ENCODE measurements at places on chromosomes 6 and 20.

GRCh38 chr6:106003268-106003987 is 82.7 kb upstream of the PRDM1 start:
- DNase-seq: no peak

- DNase-seq: no peak
These were observed 213.9 kb upstream of the PRDM1 start for GRCh38 chr6:105872249-105872648.

DNA sequence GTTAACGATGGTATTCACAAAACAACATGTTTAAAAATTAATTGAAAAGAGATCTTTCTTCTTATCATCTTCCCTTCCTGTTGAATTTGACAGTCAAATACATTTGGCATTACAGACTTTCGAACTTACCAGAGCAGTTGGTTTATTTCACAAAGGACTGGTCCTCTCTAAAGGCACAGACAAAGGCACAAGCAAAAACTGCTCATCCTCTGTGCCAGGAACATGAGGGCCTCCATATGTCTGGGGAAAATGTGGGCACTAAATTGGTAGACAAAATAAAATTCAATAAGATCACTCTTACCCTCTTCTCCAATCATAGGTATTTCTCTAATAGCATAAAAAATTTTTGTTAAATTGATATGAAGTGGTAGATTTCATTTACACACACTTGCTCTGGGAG is 40.4 kb downstream of the SYNE1 start:
- DNase-seq: no peak

GRCh38 chr20:59412181-59412580 is 111.8 kb downstream of the EDN3 start:
- no peak for DNase-seq

GRCh38 chr6:131321589-131321988 is 186.3 kb downstream of the AKAP7 start:
- DNase-seq: no peak

DNA sequence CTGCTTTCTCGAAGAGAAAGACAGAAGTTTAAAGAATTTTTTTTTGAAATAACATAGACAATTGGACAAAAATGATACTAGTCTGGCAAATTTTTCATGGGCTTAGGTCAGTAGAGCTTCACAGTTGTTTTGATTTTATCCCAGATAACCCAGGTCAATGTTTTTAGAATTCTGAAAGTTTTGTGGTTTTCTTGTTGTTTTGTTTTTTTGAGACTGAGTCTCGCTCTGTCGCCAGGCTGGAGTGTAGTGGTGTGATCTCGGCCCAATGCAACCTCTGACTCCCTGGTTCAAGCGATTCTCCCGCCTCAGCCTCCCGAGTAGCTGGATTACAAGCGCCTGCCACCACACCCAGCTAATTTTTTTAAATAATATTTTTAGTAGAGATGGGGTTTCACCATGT is 22.8 kb downstream of the KIF13A start:
- DNase-seq: no peak

DNA sequence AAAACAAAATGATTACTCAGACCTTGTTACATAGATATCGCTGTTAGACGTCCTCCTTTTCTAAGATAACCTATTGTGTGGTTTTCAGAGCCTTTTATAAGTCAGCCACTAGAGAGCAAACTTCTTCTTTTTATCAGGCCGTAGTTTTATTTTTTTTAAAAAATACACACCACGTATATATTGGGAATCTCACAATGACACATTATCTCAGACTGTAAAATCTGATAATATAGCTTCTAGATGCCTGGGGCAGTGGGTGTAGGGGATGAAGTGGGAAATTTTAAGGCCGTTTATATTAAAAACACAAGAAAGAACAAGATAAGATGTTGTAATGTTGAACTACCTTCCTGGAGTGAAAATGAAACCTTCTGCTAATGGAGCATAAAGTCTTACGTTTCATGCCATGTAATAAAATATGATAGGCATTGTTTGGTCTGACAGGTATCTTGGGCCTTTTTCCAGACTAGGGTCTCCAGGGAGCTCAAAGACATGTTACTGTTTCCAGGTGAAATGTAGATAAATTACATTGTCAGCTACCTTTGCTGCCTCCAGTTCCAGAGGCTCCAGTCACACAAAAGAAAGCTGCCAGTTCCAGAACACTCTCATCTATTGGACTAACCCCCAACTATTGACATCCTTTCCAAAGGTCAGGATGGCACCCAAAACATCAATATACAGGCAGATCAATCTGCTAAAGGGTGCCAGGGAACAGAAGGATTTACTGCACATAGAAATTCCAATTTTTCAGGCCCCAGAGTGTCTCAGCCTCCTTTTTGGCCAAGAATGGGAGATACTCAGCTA is 130.2 kb upstream of the AKIRIN2 start:
- peak; percentile 82 for DNase-seq

DNA sequence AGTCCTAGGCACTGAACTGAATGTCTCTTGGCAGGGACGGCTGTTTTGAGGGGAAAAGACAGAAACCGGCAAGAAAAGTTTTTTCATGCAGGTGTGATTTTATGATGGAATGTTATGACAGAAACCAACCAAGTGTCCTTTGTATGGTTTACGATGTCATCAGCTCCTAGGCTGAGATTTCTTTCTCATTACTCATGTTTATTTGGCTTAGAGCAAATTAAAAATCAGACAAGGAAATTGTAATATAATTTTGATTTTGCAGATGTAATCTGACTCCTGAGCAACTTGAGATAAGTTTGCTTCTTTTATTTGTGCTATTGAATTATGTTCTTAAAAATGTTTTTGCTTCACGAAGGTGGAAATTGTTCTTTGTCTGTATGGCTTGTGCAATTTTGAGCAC is 58.8 kb upstream of the MAP3K7 start:
- no peak for DNase-seq

GRCh38 chr6:16929809-16930208 is 168.5 kb upstream of the ATXN1 start:
- no peak for DNase-seq

DNA sequence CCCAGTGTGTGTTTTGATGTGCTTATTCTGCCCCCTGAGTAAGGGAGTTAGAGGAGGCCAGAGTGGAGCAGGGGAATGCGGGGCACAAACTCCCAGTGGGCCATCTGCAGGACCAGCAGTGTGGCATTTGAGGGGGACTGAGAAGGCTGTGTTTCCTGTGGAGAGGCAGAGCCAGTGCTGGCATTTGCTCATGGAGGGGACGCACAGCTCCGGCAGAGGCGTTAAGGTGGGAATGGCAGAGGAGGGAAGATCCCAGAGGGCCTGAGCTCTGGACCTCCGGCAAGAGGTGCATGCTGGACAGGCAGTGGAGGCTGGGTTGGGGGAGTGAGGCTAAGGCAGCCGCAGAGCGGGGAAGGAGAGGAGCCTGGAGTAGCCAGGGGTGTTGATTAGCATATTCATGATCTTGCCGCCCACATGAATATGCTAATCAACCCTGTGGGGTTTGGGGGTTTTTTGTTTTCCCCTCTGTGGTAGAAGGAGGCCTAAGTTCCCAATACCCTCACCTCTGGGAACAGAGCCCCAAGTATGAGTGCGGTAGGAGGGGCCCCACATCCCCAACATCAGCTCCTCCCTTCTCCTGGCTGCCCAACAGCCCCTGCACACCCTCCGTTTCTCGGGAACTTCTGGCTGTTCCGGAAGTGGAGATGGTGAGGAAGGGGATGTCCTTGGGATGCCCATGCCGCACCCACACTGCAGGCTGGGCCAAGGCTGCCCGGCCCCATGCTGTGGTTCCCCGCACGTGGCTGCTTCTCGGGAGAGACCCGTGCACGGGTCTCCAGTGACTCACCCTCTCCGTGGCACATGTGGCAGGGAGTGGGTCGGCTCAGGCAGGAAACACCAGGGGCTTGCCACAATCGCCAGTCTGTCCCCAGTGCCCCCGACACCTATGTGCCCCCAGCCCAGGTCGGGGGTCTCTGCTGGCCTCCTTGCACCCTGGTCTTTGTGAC is 33.8 kb downstream of the DLGAP4 start:
- DNase-seq: no peak

DNA sequence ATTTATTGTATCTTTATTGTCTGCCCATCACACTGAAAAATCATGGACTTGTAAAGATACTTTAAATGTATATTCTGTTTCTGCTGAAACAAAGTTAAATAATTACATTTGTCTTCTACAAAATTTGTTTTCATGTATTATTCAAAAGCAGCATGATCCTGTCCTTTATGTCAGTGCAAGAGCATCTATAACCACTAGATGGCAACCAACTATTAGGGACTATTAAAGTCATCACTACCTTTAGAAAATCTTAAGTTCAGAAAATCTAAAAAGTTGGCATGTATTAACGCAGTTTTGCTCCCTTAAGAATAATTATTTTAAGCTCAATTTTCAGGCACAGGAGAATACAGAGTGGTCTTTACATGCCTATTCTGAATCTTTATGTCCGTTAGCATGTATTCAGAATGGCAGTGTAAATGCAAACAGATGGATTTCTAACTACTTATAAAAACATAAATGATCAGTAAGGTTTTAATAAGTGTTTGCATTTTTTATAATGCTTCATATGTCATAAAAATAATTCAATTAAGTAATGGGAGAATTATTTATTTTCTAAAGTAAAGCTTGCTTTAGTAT is 17.8 kb downstream of the TMEM30A start:
- DNase-seq: peak; percentile 59

- DNase-seq: no peak
These were observed at the start of gene NFYA for GRCh38 chr6:41072836-41073202. NFYA (plus strand) TSS chr6:41072974; CDS start chr6:41079090, 6,116 bp downstream.

DNA sequence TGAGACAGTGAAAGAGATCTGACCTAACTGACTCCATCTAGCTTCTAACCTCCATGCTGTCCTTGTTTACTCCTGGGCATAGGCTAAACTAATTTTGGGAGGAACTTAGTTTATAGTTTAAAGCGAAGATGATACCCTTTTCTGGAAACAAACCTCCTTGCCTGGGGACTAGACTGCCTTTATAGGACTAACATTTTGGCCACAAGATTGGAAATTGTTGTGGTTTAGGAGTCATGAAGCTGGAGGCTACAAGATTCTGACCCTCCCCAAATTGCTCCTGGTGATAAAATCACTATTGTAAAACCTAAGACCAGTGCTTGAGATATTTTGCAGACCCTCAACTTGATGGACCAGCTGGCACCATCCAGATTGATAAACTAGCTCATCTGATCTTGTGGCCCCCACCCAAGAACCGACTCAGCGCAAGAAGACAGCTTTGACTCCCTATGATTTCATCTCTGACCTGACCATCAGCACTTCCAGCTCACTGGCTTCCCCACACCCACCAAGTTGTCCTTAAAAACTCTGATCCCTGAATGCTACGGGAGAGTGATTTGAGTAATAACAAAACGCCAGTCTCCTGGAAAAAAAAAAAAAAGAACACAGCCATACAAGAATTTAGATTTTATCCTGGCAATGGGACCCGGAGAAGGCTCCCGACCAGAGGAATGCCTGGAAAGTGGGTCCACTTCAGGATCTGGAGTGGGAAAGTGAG is 63.0 kb downstream of the ABHD12 start:
- no peak for DNase-seq

DNA sequence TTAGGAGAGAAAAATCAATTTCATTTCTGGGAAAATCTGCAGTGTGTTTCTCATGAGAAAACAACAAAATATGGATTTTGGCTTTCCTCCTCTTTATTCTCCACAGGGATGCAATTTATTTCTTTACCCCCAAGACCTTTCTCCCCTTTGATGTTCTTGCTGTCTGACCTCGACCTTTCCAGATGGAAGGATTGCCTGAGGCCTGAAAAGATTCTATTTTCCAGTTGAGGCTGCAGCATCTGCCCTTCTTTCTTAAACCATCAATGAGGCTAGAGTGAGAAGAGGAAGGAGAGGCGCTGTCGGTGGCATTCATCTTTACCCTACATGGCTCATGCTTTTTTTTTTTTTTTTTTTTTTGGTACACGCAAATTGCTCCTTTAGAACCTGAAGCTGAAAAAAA is 344.2 kb upstream of the BTBD3 start:
- no peak for DNase-seq

GRCh38 chr6:29564875-29565274 is 5.3 kb upstream of the UBD start:
- DNase-seq: no peak

DNA sequence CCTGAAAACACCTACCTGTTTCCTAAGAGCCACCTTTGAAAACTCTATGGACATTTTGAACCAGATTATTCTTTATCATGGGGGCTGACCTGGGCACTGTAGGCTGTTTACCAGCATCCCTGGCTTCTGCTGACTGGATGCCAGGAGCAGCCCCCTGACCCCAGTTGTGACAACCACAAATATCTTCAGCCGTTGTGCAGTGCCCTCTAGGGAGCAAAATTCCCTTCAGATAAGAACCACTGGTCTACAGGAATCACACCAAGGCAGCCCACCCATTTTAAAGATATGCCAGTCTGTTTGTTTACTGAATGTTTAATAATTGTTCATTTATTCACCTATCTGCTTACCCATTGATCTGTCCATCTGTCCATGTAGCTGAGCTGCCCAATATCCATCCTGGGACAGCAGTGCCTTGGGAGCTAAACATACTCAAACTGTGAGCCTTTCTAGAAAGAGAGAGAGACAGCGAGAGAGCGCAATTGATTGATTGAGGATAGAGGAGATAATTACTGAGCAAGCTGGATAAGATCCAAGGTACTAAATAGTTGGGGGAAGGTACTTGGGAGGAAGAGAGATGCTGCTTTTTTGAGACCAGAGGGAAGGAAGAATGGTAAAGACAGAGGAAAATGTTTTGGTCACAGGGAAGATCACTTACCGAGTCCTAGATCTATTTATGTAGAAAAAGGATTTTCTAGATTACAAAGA is 276.8 kb downstream of the NRN1 start:
- DNase-seq: no peak

- DNase-seq: no peak
These were observed 226.8 kb downstream of the EYA4 start for GRCh38 chr6:133467982-133468380.

- peak; percentile 31 for DNase-seq
These were observed 534 bp downstream of the ZNF76 start for GRCh38 chr6:35259948-35260590.

DNA sequence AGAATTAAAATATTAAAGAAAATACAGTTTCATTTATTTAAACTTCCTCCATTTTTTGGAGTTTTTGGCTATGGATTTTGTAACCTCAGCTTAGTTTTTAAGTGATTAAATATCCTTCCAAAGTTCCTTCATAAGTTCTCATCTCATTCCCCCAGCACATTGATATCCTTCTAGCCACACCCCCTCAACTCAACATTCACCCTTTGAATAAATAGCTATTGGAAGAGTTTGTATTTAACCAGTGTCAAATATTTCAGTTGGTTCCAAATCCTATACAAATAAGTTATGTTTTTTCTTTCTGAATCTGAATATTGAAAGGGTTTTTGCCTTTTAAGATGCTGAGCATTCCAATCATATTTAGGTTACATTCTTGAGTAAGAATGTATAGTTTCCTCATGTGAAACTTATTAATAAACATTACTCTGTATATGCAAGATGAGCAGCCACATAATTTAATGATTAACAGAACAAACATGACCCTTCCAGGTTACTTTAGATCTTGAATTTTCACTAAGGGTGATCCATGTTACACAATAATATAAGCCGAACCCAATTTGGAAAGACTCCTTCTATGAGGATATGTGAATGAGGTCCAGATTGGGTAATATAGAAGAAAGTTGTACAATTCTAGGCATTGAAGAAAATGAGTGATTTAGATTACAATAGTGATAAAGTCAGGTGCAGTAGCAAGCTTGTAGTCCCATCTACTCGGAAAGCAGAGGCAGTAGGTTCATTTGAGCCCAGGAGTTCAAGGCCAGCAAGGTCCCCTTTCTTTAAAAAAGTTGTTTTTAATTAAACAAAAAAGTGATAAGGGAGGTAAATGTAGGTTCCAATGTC is 13.6 kb downstream of the GLYATL3 start:
- no peak for DNase-seq

GRCh38 chr6:139612135-139612465 is 237.7 kb upstream of the CITED2 start:
- no peak for DNase-seq

- no peak for DNase-seq
These were observed 232.5 kb downstream of the PKHD1 start for GRCh38 chr6:51854876-51855275.

Measured in Kasumi-1 (cell line).